ENCODE measurements at places on chromosomes 12 and 14.
A peak's percentile ranks its signal among the peaks of the same experiment; 100 is the strongest.

DNA sequence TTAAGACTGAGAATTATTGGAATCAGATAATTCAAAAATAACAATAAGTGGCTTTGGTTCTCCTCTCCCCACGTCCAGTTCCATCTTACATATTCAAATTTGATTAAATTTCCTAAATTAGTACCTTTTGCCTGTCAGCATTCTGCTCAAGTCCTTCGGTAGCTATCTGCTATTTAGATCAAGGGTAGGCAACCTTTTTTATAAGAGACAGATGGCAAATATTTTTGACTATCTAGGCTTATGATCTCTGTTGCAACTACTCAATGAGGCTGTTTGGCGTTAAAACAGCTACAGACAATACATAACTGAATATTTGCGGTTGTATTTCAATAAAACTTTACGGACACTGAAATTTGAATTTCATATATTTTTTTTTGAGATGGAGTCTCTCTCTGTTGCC, 21.7 kb downstream of the L2HGDH start:
- no peak for DNase-seq

DNA sequence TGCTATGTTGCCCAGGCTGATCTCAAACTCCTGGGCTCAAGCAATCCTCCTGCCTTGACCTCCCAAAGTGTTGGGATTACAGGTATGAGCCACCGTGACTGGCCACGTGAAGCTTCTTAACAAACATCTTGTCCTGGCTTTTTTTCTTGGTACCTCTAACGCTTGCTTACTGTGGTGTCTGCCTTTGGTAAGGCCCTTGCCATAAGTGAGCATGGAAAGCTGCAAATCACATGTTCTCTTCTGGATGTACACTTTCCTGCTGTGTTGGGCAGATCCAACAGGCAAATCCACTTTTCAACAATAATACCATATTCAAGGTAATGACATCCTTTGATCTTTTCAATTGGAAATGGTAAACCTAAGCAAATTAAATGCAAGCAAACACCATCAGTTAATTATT, 54.6 kb downstream of the ARF6 start:
- no peak for DNase-seq

- peak; percentile 81 for DNase-seq
These were observed 71.9 kb downstream of the DYRK2 start for GRCh38 chr12:67720351-67720856.

DNA sequence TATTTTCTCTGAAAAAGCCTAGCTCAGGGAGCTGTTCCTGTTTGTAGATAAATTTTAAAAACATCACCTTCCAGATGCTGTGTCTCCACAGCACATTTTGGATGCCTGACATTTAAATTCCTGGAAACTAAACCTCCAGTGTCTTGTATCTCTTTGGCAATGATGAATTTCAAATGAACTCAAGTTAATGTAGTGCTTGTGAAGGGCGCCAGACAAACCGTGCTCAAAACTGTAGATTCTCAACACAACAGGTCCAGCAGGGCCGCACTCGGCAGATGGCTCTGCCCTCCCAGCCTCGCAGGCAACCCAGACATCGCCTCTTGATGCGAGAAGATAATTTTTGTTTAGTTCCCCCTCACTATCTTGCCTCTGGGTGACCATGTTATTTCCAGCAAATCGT, 432.9 kb downstream of the VRK1 start:
- DNase-seq = no peak

GRCh38 chr14:60215520-60216420, 33.3 kb upstream of the PPM1A start:
- DNase-seq = peak; percentile 49

- DNase-seq = no peak
These were observed 10.3 kb downstream of the FBRSL1 start for GRCh38 chr12:132500142-132500855.

GRCh38 chr14:24013654-24014514, 25.2 kb downstream of the DHRS4L2 start:
- DNase-seq = peak; percentile 80

DNA sequence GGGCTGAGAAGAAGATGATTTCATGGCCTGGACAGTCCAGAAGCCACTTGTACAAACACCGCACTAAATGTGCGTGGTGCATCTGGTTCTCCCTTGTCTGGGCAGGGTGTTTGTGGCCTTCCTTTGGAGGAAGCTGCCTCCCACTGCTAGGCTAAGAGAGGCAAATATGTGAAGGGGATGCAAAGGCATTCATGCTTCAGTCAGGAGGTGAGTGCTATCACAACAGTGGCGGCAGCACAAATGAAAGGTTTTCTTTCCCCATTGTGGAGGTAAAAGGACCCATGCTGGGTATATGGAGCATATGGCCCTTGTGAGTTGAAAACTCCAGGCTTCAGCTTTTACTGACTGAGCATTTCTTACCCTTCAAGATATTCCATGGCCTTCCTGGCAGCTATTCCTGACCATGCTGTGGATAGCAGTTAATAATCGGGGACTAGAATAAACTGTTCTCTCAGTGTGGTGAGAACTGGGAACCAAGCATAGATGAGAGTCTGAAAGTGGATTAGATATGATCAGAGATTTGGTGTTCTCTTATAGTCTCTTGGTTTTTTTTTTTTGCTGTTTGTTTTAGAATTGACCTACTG, 69.9 kb downstream of the MYRFL start:
- DNase-seq = no peak

DNA sequence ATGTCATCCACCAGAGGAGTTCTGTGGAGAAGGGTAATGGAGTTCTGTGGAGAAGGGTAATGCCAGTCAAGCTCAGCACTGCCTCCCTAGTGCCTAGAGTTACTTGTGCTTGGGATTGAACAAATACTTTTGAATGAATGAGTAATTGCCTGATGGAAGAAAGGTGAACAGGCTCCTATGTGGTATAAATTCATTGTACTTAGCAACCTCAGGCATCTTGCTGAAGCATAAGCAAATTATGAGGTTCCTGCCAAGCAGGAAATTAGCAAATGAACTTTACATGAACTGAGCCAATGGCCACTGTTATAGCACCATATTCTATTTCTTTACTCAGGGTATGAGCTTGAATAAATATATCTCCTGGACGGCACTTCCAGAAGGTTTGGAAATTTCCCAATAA, 1047.2 kb downstream of the SLC6A15 start:
- no peak for DNase-seq

DNA sequence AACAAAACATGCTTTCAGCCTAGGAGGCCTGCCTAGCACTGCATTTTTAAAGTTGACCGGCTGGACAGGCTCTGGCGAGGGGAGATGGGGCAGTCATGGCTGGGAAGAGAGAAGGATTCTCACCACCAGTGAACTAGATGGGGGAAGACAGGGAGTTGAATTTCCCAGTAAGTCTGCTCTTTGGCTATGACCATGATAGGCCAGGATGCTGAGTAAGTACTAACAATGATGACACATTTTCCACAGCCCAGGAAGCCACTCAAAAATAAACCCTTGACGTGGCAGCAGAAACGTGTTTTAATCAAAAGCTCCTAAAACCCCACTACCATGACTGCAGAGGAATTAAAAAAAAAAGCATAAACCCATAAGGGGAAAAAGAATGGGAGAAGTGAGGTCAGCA, 19.0 kb downstream of the KCTD10 start:
- DNase-seq = no peak

DNA sequence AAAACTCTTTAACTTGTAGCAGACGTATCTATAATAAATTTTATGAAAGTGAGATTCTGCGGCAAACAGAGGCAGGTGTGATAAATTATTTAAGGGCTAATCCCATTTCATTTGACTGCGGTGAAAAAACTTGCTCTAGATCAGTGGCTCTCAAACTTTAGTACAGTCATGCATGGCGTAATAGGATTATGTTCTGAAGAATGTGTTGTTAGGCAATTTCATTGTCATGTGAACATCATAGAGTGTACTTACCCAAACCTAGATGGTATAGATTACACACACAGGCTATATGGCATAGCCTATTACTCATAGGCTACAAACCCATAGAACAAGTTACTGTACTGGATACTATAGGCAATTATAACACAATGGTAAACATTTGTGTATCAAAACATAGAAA, 83.7 kb downstream of the HEATR5A start:
- DNase-seq = no peak

All from muscle of leg (tissue), 16 donors.